ENCODE measurements at places on chromosomes 16 and 17.

DNA sequence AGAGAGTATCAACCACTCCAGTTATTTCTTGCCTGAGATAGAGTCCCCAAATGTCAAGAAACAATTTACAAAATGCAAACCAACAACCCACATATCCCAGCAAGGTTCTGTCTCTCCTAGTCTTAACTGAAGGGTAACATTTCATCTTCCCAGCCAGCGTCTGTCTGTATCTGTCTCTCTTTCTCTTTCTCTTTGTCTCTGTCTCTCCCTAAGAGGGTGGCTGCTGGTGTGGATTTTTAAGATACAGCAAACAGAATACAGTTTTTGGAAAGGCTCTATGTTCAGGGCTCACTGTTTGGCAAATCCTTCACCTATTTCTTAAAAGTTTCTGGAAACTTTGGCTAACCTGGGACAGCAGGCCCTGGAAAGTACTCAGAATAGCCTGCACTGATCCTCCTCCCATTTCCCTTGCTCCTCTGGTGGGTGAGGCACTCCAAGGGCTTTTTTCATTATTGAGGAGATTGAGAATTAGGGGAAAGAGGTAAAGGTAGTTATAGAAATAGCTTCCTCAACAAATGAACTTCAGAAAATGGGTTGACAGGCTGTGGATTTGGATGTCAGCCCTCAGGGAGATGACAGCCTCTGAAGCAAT lies 6.2 kb downstream of the HOXB4 start:
- no peak for DNase-seq

- DNase-seq = no peak
Measured at GRCh38 chr17:74712756-74713155, at the start of gene CD300LF. CD300LF (minus strand) TSS chr17:74712923; CDS start chr17:74712866, 57 bp downstream.

- DNase-seq = no peak
Measured at GRCh38 chr17:47844814-47845715, 4.0 kb upstream of the SCRN2 start.

DNA sequence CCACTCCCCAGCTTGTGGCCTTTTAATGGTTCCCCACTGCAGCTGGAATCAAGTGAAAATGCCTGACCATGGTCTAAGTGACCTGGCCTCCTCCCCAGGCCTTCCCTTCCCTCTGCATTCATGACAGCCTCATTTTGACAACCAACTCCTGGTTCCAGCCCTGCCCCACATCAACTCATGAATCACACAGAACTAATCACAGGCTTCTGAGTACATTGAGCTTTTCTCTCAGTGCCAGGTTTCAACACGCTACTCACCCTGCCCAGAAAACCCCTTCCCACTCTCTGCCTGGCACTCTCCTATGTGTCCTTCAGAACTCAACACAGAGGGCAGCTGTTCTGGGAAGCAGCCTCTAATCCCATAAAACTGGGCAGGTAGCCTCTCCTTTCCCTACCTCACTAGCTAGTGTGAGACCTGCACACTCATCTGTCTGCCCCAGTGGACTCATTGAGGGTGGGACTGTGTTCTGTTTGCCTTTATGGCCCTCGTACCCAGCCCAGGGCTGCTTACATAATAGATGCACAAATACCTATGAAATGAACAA lies 313.6 kb downstream of the GRIN2A start:
- DNase-seq = no peak

GRCh38 chr16:84613408-84614072 lies 4.3 kb downstream of the COTL1 start:
- no peak for DNase-seq

Measured in stimulated activated CD4-positive, alpha-beta T cell treated with anti-CD3 and anti-CD28 coated beads, Interleukin-15, amount 100 ng/mL, for 1 hour (primary cell).